ENCODE measurements at places on chromosomes 1 and 21. TPM values are rescaled to one million over a fixed set of nuclear protein-coding genes. Genes with fewer than 3 reads are reported as not detected.

DNA sequence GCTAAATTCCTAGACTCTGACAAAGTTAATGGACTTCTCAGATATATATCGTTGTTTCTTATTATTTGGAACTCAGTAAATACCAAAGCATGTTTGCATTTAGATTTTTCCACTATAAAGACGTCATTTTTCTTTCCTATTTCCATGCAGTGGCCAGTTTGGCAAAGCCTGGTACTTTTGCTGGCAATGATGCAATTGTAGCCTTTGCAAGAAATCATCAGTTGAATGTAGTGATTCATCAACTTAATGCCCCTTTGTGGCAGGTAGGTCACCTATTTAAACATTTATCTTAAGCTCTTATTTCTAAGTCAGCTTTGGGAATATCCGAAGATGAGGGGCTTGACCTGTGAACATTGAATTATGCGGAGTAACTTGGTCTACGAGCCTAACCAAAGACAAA is 12.0 kb downstream of the OTUD3 start:
- no peak for DNase-seq

DNA sequence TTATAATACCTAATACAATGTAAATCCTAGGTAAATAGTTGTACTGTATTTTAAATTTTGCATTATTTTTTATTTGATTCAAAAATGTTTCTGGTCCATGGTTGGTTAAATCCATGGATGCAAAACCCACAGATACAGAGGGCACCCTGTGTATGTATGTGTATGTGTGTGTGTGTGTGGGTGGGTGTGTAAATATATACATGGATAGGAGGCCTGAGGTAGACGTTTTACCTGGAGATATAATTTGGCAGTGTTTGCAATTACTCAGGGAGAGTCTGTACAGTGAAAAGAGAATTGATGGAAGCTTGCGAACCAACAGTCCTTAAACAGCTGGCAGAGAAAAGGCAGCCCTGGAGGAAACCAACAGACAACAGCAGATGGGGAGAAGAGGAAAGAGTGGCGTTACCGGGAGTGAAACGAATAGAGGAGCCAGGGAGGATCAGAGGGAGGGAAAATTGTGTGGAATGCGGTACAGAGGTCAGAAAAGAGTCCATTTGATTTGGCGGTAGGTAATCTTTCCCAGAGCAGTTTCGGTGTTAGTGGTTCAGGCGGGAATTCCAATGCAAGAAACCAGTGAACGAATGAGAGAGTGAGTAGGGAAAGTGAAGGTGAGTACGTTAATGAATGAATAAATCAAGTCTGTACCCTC is 47.9 kb upstream of the NBL1 start:
- no peak for DNase-seq

Gene ACTA1
- polyA plus RNA-seq = 14,286 TPM

GRCh38 chr1:31515056-31515775 is 61.1 kb upstream of the TINAGL1 start:
- DNase-seq = no peak

Gene CD52
- polyA plus RNA-seq = 1.3 TPM

- DNase-seq = no peak
Observed at GRCh38 chr1:42877380-42877779, 31.0 kb downstream of the ZNF691 start.

Gene SGIP1
- 1.6 TPM for polyA plus RNA-seq

Measured in forelimb muscle (tissue), 1 donor.